ENCODE measurements at places on chromosomes 1 and 21. TPM values are rescaled to one million over a fixed set of nuclear protein-coding genes. Genes with fewer than 3 reads are reported as not detected.

DNA sequence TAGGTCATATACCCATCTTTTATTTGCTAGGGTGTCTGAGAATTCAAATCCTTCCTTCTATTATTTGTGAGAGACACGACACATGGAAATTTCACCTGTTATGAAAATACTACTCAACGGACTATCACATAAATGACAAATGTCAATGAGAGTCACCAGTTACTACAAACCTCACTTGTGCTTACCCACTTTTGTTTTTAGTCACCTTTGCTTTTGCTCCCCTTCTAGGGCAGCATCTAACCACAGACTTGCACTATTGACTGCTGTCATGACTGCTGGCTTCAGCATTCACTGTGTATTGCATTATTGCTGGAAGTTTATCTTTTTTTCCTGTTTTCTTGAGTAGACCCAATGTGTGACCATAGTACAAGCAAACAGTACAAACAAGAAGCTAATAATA, 1048.0 kb downstream of the PLA2G4A start:
- H3K4me1 ChIP-seq: no peaks in the 10 kb centered on the region
- H3K27me3 ChIP-seq: no peaks in the 10 kb centered on the region
- DNase-seq: no peak
- H3K36me3 ChIP-seq: no peaks in the 10 kb centered on the region

GRCh38 chr21:41107602-41108001, 60.4 kb upstream of the BACE2 start:
- no peak overlapping the region for H3K4me3 ChIP-seq
- no peak for DNase-seq
- H3K27me3 ChIP-seq: no peaks in the 10 kb centered on the region
- H3K4me1 ChIP-seq: no peaks in the 10 kb centered on the region

- H3K4me3 ChIP-seq: no peak overlapping the region
- DNase-seq: no peak
- H3K4me1 ChIP-seq: no peaks in the 10 kb centered on the region
- no peak overlapping the region for H3K27ac ChIP-seq
These were observed 186.6 kb downstream of the GRIK1 start for GRCh38 chr21:29753216-29753615.

- H3K27me3 ChIP-seq: no peaks in the 10 kb centered on the region
- no peak overlapping the region for H3K27ac ChIP-seq
- no peaks in the 10 kb centered on the region for H3K4me1 ChIP-seq
- no peak for DNase-seq
- H3K4me3 ChIP-seq: no peak overlapping the region
- no peaks in the 10 kb centered on the region for H3K36me3 ChIP-seq
These were observed 36.8 kb downstream of the HENMT1 start for GRCh38 chr1:108624069-108624468.

DNA sequence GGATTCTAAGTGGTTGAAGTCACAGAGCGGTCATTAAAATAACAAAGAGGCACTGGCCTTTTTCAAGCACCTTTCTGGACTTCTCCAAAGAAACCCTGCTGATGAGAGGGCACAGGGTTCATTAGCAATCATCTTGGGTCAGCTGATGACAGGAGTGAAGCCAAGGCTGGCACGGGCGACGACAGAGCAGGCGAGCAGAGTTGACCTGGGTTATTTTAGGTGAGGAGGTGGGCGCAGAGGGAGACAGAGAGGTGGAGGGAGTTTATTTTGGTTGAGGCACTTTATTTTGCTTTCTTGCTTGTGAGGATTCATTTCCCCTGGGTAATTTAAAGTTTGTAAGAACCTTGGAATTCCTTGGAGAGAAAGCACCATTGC, 57.9 kb downstream of the OLIG1 start:
- no peaks in the 10 kb centered on the region for H3K4me1 ChIP-seq
- no peaks in the 10 kb centered on the region for H3K27me3 ChIP-seq
- H3K36me3 ChIP-seq: no peaks in the 10 kb centered on the region
- H3K4me3 ChIP-seq: no peak overlapping the region

- H3K27ac ChIP-seq: peak overlapping the region; percentile 90
- H3K27me3 ChIP-seq: no peaks in the 10 kb centered on the region
These were observed 65.9 kb upstream of the GADD45A start for GRCh38 chr1:67619080-67619479.

- H3K4me3 ChIP-seq: no peak overlapping the region
- H3K27ac ChIP-seq: no peak overlapping the region
- no peaks in the 10 kb centered on the region for H3K4me1 ChIP-seq
- no peak for DNase-seq
These were observed 6.1 kb downstream of the AK2 start for GRCh38 chr1:33030575-33030974.

- no peaks in the 10 kb centered on the region for H3K27me3 ChIP-seq
- H3K4me3 ChIP-seq: no peak overlapping the region
- no peaks in the 10 kb centered on the region for H3K36me3 ChIP-seq
- DNase-seq: no peak
- no peaks in the 10 kb centered on the region for H3K4me1 ChIP-seq
- H3K27ac ChIP-seq: no peak overlapping the region
These were observed 14.6 kb upstream of the PTGFRN start for GRCh38 chr1:116895073-116895472.

DNA sequence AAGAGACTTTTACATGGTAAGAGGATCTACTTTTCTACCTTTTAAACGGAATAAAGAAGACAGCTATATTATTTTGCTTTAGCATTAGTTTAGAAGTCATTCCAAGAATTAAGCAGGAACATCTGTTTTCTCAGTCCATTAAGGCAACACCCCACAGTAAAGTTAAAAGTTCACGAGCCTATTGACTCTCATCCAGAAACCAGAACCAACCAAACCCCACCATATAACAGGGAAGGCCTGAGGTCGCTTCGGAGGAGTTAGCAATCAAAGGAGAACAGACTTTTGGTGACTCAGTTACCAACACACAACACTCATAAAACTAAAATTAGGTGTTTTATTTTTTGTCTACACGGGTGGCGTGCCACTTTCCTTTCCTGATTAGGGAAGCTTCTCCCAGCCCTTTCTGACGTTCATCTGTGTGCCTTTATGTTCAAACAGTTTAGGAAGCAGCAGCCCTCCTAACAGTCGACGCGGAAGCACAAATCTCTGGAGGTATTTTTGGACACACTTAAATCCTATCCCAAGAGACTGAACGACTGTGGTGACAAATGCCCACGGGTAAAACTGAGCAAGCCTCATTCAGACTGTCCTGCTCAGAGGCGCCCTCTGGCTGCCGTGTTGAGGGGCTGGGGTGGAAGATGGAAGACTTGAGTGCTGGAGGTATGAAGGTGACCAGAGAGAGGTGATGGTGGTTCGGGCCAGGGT, 8.6 kb upstream of the PLA2G2C start:
- peak; percentile 26 for DNase-seq

- H3K27ac ChIP-seq: no peak overlapping the region
- H3K4me1 ChIP-seq: no peaks in the 10 kb centered on the region
- no peaks in the 10 kb centered on the region for H3K36me3 ChIP-seq
- H3K27me3 ChIP-seq: peaks cover 57% of the 10 kb centered on the region
- no peak overlapping the region for H3K4me3 ChIP-seq
These were observed 22.6 kb upstream of the RNF187 start for GRCh38 chr1:228464487-228464983.

DNA sequence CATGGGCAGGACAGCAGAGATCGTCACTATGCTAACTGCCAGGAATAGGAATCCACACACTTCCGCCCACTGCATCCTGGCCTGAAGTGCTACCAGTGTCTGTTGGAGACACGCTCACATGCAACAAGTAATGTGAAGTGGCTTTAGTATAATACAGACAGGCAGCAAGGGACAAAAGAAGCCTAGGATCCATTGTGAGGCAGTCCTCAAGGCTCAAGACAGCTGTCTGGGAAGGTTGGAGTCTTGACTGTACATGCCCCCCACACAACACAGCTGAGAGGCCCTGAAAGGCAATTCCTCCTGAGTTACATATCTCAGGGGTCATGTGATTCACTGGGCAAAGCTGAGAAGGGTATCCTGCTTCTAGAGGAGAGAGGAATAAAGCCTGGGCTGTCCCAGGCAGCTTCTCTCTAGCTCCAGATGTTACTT, 39.9 kb upstream of the CD1D start:
- no peak overlapping the region for H3K27ac ChIP-seq
- no peaks in the 10 kb centered on the region for H3K36me3 ChIP-seq
- H3K4me3 ChIP-seq: no peak overlapping the region

- no peaks in the 10 kb centered on the region for H3K27me3 ChIP-seq
- no peaks in the 10 kb centered on the region for H3K4me1 ChIP-seq
- H3K27ac ChIP-seq: no peak overlapping the region
These were observed 186.8 kb upstream of the MAP1LC3C start for GRCh38 chr1:242185731-242186130.

GRCh38 chr1:92210701-92211100, 7.0 kb upstream of the C1orf146 start:
- no peak overlapping the region for H3K4me3 ChIP-seq
- H3K27ac ChIP-seq: no peak overlapping the region
- no peaks in the 10 kb centered on the region for H3K36me3 ChIP-seq
- no peaks in the 10 kb centered on the region for H3K27me3 ChIP-seq

GRCh38 chr1:15571266-15571665, 13.6 kb downstream of the AGMAT start:
- H3K4me3 ChIP-seq: no peak overlapping the region
- no peak overlapping the region for H3K27ac ChIP-seq
- DNase-seq: no peak
- no peaks in the 10 kb centered on the region for H3K27me3 ChIP-seq
- no peaks in the 10 kb centered on the region for H3K36me3 ChIP-seq
- H3K4me1 ChIP-seq: no peaks in the 10 kb centered on the region

DNA sequence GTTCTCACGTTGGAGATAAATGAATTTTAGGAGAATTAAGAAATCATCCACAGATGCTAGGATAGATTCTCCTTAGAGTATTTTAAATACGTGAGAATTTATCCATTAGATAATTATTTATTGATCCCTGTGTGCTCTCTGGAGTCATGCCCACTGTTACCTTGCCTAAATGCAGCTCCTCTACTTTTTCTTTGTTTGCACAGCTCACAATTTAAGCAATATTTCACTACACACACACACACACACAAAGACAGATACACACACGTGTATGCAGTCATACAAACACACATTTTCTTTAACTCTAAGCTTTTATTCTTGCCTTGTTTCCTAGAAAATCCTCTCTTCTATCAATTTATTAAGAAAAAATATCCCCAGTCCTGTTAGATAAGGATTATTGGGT, 51.7 kb downstream of the GPR88 start:
- H3K27me3 ChIP-seq: no peaks in the 10 kb centered on the region
- H3K36me3 ChIP-seq: no peaks in the 10 kb centered on the region
- H3K4me1 ChIP-seq: no peaks in the 10 kb centered on the region
- DNase-seq: no peak
- no peak overlapping the region for H3K27ac ChIP-seq
- H3K4me3 ChIP-seq: no peak overlapping the region

GRCh38 chr1:234961456-234962339, 166.9 kb downstream of the TOMM20 start:
- H3K4me3 ChIP-seq: no peak overlapping the region
- no peaks in the 10 kb centered on the region for H3K36me3 ChIP-seq
- H3K4me1 ChIP-seq: peaks cover 7% of the 10 kb centered on the region
- no peak for DNase-seq
- peak overlapping the region; percentile 89 for H3K27ac ChIP-seq

DNA sequence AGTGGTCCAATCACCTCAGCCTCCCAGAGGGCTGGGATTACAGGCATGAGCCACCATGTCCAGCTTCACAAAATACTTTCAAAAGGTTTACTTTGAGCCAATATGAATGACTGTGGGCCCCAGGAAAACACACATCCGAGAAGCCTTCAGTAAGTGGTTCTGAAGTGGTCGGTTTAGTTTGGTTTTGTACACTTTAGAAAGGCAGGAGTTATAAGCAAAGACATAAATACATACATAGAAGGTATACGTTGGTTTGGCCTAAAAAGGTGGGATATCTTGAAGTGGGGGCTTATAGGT, 3.2 kb upstream of the MIB2 start:
- peaks cover 15% of the 10 kb centered on the region for H3K4me1 ChIP-seq
- no peak overlapping the region for H3K27ac ChIP-seq
- no peak overlapping the region for H3K4me3 ChIP-seq
- H3K27me3 ChIP-seq: no peaks in the 10 kb centered on the region

- no peak overlapping the region for H3K27ac ChIP-seq
- no peaks in the 10 kb centered on the region for H3K27me3 ChIP-seq
- H3K4me1 ChIP-seq: no peaks in the 10 kb centered on the region
- no peak for DNase-seq
These were observed 317 bp downstream of the SPAG17 start for GRCh38 chr1:118184739-118185083.

- H3K4me1 ChIP-seq: no peaks in the 10 kb centered on the region
- H3K27ac ChIP-seq: no peak overlapping the region
- no peaks in the 10 kb centered on the region for H3K27me3 ChIP-seq
- no peaks in the 10 kb centered on the region for H3K36me3 ChIP-seq
- H3K4me3 ChIP-seq: no peak overlapping the region
These were observed 834.3 kb downstream of the KCNT2 start for GRCh38 chr1:195773931-195774330.

DNA sequence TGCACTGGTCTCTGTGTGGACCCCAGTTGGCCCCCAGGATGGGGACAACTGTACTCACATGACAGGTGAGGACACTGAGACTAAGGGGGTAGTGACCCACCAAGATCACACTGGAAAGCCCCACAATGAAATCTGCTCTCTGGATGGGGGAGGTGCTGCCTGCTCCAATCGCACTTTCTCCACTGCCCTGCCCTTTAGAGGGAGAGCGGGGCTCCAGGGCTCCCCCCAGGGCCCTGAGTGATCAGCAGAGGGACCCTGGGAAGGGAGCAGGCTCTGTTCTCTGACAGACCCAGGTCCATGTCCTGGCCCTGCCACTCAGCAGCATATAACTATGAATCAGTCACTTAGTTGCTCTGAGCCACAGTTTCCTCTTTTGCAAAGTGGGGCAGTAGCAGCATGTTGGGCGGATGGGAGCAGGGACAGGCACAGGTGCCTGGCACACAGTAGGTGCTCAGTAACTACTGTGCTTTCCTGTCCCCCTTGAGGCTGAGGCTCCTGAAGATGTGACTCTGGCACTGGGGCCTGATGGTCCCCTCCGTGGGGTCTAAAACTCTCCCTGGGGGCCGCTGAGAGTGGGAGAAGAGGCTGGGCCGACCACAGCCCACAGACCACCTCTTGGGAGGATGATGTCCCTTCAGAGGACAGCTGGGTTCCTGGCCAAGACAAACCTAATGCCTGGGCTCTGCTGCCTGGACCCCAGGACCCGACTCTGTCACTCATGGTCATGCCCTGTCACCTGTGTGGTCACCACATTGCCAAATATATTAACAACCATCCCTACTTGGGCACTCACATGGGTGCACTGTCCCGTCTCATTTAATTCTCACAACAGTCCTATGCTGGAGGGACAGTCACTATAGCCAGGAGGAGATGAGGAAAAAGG, 222.7 kb downstream of the PTPRU start:
- H3K27me3 ChIP-seq: no peaks in the 10 kb centered on the region
- H3K4me1 ChIP-seq: no peaks in the 10 kb centered on the region
- H3K36me3 ChIP-seq: no peaks in the 10 kb centered on the region
- H3K27ac ChIP-seq: no peak overlapping the region
- DNase-seq: no peak

The CFHR2 gene
- total RNA-seq: not detected

The CDK18 gene
- total RNA-seq: 5.7 TPM

The MAEL gene
- 0.69 TPM for total RNA-seq

The OXCT2 gene
- 1.1 TPM for total RNA-seq

The NUDT4B gene
- 24.1 TPM for total RNA-seq

The LHX8 gene
- not detected for total RNA-seq

The RNF186 gene
- not detected for total RNA-seq

The APOBEC4 gene
- 0.40 TPM for total RNA-seq

The SPRR4 gene
- total RNA-seq: not detected

Measured in uterus (tissue), 4 donors.